Umbilical cord (tissue), 2 donors: ENCODE measurements at places on chromosomes 3 and 15.

DNA sequence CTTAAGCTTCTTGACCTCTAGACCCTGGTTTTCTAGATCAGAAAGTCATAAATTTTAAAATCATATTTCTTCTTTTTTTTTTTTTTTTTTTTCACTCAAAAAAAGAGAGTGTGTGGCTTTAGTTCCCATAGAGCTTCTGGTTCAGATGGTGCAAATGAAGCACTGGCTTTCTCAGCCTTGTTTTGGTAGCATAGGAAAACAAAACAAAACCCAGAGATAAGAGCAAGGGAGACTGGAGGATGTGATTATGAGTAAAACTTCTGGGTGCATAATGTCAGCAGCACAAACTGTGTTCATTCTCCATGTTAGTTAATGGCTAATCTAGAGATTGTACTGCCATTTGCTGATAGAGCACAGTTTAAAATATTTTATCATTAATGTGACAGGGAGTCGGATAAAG, 55.4 kb downstream of the RARB start:
- no peak for DNase-seq

- DNase-seq: no peak
These were observed 99.1 kb downstream of the DAPK2 start for GRCh38 chr15:63947228-63947627.

DNA sequence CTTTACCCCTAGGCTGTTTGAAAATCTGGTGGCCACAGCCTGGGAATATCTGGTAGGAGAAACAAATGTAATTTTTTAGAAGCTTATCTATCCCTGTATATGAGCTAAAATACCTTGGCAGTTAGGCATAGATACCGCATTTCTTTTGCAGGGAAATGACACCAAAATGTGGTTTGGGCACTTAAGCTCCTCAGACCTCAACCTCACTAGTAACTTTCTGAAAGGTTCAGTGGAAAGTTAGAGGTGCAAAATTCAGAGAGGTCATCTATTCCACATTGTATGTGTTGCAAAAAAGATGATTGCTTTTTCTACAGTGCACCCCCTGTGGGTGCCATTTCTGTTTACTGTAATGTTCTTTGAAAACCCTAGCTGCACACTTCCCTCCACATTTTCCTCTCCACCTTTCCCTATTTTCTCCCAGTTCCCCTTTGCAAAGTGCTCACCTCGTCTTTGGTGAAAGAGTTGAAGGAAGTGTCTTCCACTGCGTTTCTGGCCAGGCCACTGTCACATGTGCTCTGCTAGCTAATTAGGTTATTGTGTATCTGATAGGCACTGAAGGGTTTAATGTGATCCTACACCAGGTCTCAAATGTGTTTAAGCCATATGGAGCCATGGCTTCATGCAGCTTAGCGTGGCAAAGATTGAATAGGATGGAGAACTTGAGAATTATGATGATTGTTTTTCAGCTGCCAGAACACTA, 1.3 kb downstream of the SACM1L start:
- DNase-seq: no peak

DNA sequence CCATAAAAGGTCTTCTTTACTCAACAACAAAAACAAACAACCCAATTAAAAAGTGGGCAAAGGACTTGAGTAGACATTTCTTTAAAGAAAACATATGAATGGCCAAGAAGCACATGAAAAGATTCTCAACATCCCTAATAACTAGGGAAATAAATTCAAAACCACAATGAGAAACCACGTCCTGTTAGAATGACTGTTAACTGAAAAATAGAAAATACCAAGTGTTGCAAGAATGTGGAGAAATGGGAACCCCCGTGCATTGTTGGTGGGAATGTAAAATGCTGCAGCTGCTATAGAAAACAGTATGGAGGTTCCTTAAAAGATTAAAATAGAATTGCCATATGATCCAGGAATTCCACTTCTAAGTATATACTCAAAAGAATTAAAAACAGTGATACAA, 34.8 kb downstream of the NMNAT3 start:
- DNase-seq: no peak

- no peak for DNase-seq
These were observed 22.9 kb downstream of the PDIA5 start for GRCh38 chr3:123089611-123090331.

DNA sequence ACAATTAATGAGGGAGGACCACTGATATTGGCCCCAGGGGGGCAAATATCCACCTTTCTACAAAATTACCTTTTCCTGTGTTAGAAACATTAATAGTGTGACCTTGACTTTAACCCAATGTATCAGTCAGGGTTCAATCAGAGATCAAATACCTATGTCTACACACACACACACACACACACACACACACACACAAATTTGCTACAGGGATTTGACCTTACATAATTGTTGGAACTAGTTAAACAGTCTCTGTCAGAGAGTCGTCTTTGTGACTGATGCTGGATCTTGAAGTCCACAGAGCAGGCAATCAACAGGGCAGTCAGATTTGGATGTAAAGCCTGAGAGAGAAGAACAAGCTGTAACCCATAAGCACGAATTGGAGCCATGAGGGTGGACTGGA, 32.5 kb downstream of the TM4SF4 start:
- no peak for DNase-seq

GRCh38 chr15:65832549-65833364, 36.5 kb upstream of the RAB11A start:
- DNase-seq: peak; percentile 79

DNA sequence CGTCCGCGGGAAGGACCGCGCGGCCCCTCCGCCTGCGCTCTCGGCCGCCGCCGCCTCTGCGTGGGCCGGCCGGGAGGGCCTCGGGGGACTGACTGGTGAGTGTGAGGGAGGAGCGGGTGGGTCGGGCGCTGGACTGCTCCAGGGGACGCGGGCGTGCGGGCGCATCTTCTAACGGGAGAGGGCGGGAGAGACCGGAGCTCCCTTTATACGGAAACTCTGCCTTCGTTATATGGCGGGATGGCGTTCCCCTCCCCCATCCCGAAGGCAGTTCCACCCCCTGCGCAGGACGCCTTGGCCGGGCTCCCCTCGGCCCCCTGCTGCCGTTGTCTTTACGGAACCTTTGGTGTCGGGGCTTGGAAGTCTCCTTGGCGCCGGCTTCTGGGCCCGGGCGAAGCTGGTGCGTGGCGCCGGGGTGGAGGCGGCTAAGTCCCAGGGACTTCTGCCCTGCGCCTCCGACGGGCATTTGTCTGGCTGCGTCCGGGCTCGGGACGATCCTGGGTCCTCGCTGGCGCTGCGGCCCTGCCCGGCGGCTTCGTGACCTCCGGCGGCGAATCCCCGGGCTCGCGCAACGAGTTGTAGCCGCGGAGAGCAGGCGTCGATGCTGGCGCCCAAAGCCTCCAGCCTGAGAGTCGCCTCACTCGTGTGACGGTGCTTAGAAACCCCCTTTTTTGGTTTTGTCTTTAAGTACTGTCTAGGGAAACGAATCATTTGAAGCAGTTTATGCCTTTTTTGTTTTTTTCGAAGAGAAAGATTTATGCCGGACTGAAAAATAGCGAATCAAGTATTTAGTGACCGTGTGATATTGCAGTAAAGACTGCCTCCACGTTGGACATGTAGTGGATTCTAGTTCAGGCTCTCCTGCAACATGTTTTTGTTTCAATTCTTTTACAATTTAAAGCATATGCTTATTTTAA, 623 bp downstream of the ZNF639 start:
- DNase-seq: peak; percentile 79

DNA sequence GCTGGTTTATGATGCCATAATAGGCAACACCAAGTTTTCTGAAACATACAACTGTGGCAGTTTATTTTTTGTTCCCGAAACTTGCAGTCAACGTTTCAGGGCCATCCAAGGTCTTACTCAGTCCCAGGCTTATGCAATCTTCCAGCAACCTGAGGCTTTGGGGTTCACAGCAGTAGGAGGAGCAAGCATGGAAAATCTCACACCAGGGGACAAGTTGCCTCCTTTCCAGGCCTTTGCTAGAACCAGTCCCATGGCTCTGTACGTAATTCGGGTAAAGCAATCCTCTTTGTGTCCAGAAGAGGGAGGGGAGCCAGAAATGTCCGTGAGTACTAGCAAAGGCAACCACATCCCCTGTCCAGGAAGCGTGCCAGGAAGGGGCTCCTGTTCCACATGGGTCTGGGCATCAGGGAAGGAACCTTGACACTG, 4.7 kb upstream of the FAM240A start:
- no peak for DNase-seq

GRCh38 chr3:110016235-110016815, 679.0 kb upstream of the DPPA4 start:
- DNase-seq: no peak

DNA sequence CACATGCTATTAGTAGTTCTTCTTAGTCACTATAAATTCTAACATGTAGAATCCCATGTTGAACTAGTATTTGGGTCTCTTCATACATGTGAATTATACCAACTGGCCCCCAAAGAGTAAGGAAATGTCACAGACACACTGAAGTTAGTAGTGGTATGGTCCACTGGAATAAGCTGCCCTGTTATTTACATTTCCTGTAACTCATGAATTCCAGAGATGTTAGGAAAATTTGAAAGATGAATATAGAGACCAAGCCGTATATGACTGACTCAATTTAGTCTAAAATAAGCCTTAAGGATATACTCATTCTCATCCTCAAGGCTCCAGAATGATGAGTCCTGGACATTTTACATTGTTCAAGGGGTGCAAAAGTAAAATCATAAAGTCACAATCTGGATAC, 81.2 kb downstream of the FBXL22 start:
- no peak for DNase-seq

DNA sequence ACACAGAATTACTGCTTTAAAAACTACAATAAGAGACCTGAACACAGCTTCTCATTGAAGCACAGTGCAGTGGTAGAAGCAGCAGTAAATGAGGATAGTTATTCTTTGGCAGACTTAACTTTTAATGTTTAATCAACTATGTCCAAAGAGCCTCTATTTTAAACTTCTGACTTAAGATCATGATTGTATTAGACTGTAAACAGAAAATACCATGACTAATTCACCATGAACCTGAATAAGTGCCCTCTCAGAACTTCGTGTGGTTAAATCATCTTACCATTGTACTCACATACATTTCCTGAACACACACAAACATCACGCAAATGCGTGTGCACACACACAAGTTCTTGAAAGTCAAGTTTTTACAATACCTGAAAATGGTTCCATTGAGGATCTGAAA, 13.9 kb downstream of the CEP152 start:
- DNase-seq: no peak

DNA sequence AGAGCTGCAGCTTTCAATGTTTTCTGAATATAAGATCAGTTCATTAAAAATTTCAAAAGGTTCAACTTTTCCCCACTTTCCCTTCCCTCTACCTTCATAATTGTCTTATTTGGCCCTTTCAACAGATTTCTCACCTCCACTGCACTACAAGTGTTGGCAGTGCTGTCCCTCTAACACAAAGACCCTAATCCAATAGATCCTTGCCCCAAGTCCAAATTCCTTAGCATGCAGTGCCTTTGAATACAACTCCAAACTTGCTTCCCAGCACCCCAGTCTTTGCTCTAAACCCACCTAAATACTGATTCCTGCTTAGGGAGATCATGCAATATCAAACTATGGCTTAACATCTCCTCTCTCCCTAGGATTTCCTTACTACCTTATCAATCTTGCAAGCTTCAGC, 43.9 kb downstream of the TJP1 start:
- no peak for DNase-seq

DNA sequence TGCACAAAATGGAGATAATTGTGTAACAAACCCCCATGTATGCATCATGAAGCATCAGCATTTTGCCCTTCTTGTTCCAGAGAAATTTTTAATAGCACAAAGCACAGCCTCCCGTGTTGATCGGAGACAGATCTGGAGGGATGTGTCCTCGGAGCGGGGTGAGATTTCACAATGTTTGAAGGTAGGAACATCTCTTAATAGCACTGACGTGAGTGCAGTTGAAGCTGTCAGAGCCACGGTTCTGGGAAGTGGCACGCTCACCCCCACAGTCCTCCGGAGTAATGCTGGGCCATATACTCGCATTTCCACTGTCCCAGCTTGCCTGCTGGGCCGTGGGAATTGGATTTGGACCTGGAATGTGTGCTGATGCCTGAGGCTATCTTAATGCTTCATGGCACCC, 24.1 kb downstream of the ARPP21 start:
- DNase-seq: no peak

DNA sequence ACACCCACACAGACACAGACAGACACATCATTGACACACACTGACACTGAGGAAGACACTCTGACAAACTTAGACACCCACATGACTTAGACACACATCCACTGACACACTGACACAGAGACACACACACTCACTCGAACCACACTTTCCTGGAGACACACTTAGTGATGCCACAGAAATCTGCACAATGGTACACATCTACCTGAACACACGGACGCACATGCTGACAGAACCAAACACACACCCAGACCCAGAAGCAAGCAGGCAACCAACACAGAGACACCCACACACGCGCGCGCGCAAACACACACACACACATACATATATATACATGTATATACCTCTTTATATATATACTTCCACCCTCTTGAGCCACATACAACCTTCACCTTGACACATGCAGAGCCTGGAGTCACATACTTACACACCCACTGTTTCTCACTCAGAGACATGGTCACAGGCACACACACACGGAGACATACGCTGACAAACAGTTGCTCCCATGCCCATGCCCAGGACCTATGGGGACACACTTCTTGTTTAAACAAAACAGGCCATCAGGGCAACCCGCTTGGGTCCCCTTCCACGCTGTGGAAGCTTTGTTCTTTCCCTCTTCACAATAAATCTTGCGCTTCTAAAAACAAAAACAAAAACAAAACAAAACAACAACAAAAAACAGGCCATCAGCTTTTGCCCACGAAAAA, 913 bp upstream of the SCN5A start:
- peak; percentile 6 for DNase-seq

- DNase-seq: no peak
These were observed 46.2 kb downstream of the PTH1R start for GRCh38 chr3:46923559-46924350.

DNA sequence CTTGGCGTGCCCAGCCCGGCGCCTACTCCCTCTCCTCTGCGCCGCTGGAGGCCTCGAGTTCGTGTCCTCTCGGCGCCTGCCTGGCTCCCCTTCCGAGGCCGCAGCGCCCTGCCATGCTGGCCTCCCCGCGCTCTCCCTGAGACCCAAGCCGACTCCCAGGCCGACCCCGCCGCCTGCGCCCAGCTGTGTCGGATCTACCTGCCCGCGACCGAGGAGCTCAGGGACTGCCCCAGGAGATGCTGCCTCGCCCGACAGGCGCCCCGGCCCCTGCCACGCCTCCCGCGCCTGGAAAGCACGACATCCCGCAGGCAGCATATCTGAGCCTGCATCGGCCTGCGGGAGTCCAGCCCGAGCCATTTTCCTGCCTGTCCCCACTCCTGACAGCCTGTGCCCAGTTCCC, 16.1 kb downstream of the PAQR9 start:
- no peak for DNase-seq

DNA sequence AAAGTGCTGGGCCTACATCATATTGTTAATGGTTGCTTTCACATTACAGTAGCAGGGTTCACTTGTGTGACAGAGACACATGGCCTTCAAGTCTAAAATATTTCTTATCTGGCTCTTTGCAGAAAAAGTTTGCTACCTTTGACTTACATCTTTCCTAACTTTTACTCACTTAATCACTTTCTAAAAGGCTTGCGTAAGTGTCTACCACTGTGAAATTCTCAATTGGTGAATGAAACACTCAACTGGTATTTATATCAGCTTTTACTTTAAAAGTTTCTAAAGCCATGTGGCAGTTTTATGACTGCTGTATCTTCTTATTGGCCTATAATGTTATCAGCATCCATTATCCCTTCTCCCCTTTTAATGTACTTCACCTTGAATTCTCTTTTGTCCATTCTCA, 554.5 kb downstream of the ZIC1 start:
- no peak for DNase-seq

- DNase-seq: no peak
These were observed 45.9 kb downstream of the SLCO2A1 start for GRCh38 chr3:133983576-133984560.
